D721Med (cell line): ENCODE measurements at places on chromosomes 4 and X.

GRCh38 chr4:25007598-25007997 lies 23.1 kb downstream of the LGI2 start:
- DNase-seq, result no peak

GRCh38 chr4:155208258-155209054 lies at the start of gene NPY2R:
Gene NPY2R (plus strand): TSS chr4:155208636. CDS start chr4:155213940, 5,304 bp downstream.
- no peak for DNase-seq

DNA sequence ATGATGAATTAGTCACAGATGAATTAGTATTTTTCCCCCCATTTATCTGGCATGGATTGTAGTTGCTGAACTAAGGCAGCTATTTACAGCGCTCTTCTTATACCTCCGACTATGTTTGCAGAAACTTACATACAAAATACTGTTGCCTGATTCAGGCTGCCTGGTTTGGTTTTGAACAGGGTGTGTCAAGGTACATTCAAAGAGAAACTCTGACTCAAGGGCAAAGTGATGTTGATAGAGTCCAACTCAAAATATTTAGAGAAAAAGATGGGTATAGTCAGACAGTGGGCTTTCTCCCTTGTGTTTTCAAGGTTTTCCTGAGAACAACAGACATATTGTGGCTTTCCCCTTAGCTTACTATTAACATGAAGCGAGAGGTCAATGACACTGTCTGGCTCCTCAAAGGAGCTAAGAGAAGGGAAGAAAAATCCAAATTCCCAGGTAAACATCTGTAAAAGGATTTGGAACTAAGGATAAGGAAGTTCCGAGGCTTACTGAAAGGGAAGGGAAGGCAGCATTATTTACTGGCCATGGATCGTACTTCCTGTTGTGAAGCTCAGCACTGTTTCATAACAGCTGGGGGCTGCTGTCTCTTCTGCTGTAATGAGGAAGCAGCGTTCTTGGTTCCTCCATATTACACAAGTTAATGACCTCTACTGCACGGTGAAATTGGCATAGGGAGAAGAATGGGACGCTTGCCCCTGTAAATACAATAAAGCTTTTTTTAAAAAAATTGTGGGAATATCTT lies 30.9 kb downstream of the FAM9C start:
- DNase-seq, result no peak

DNA sequence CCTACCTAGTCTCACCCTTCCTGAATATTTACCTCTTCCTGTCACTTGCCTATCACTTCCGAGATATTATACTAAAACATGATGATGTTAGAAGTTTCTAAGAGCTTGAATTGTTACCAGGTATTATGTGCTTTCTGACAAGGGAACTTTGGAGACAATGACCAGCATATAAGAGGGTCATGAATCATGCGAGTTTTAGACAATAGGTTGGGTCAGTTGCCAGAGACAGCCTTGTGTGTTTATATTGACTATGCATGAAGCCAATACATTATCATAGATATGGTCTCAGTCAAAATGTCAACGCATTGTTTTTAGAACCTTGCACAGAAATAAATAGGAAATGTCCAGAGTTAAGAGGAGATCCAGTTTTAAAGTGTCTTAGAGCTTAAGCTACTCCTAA lies 116.8 kb downstream of the KLHL4 start:
- no peak for DNase-seq

GRCh38 chr4:155119006-155119405 lies 89.4 kb upstream of the NPY2R start:
- DNase-seq, result no peak

DNA sequence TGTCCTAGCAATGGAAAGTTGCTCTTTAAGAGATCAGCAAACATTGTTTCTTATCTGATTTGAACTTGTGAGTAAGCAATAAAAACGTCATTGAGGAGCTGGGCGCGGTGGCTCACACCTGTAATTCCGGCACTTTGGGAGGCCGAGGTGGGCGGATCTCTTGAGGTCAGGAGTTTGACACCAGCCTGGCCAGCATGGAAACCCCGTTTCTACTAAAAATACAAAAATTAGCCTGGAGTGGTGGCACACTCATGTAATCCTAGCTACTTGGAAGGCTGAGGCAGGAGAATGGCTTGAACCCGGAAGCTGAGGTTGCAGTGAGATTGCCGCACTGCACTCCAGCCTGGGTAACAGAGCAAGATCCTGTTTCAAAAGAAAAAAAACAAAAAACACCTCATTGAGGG lies 11.2 kb upstream of the PLAC8 start:
- DNase-seq, result no peak

DNA sequence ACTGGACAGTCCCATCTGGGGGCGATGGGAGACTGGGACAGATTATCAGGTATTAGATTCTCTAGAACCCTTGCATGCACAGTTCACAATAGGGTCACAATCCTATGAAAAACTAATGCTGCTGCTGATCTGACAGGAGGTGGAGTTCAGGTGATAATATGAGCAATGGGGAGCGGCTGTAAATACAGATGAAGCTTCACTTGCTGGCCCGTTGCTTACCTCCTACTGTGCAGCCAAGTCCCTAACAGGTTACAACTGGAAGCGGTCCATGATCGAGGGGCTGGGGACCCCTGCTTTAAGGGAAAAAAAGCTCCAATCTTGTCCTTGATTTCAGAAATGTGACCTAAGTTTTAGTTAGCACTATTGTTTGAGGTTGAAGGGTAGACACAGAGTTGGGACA lies 175.2 kb downstream of the ZNF330 start:
- DNase-seq, result no peak

DNA sequence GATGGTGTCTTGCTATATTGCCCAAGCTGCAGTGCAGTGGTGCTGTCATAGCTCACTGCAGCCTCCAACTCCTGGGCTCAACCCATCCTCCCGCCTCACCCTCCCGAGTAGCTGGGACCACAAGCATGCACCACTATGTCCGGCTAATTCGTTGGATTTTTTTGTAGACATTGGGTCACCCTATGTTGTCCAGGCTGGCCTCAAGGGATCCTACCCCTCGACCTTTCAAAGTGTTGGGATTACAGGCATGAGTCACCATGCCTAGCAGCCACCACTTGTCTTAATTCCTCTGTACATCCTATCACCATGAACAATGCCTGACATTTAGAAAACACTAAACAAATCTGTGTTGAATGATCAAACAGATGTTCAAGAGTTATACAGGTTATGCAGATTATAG lies 76.7 kb downstream of the NLGN4X start:
- DNase-seq, result no peak

- no peak for DNase-seq
These were observed 48.1 kb upstream of the PLK4 start for GRCh38 chr4:127832585-127832984.

- no peak for DNase-seq
These were observed 30.4 kb downstream of the PLS3 start for GRCh38 chrX:115591420-115591819.

DNA sequence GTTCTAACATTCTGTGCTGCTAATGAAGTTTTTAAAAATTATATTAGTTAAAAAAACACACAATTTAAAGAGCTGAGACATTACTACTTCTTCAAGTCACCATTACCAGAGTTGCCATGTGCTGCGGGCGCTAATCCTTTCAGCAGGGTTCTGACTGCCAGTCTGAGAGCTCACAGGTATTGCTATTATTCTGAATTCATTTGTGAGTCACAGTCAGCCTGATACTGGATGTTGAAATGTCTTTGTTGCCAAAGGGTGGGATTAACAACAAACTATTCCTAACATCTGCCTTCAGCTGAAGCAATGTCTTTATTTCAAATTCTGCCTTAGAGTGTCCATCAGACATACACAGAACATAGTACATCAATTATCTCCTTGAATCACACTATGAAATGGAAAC lies 197.1 kb upstream of the FGF13 start:
- no peak for DNase-seq

GRCh38 chrX:126394681-126395080 lies 157.9 kb downstream of the DCAF12L1 start:
- no peak for DNase-seq

- no peak for DNase-seq
These were observed 192.0 kb upstream of the ANK2 start for GRCh38 chr4:112857461-112857860.

DNA sequence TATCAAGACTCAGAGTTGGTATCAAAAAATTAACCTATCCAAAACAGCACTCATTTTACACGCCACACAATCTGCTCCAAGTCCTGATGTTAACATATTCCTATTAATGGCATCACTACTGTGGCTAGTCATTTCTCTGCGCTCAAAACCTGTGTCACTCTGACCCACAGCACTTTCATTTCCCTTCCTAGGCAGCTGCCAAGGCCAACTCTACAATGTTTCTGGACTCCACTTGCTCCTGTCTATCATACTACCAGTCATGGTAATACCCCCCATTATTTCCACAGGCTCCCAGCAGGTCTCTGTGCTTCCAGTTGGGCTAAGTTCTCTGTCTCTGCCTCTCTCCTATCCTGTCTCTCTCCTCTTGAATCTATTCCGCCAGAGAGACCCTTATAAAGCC lies 323.6 kb downstream of the NR3C2 start:
- no peak for DNase-seq

GRCh38 chr4:8502836-8503585 lies 62.4 kb downstream of the TRMT44 start:
- DNase-seq, result no peak

- DNase-seq, result no peak
These were observed 163.7 kb upstream of the SPANXC start for GRCh38 chrX:141405853-141406492.

DNA sequence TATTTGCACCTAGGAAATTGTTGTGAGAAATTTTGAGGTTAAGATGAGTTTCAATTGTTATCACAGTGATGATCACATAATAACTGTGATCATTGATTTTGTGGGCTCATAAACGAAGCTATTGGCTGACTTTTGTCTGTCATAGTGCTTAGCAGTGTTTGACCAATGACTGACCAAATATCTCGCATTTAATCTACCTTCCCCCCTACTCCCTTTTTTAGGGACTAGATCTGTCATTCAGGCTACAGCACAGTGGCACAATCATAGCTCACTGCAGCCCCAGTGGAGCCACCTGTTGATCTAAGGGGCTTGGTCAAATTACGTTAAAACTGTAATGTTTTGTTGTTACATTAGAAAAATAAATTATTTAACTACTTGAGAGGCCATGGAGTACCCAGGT lies 1.5 kb downstream of the FUNDC2 start:
- no peak for DNase-seq

- no peak for DNase-seq
These were observed 123.2 kb upstream of the BANK1 start for GRCh38 chr4:101667348-101667747.

DNA sequence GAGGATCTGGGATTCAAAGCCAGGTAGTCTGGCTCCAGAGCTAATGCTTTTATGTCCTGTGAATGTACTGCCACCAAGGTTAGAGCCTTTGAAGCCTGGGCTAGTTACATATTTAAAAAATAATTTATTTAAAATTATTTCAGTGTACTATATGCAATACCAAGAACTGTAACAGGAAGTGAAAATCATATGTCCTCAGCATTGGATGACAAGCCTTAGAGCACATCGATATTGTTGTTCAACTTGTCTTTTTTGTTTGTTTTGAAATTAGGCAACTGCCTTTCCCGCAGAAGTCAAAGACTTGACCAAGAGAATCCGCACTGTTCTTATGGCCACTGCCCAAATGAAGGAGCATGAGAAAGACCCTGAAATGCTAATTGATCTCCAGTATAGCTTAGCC lies 73.1 kb upstream of the IL13RA1 start:
- DNase-seq, result no peak
